GDM1 (cell line): ENCODE measurements at places on chromosomes 5 and 9.

DNA sequence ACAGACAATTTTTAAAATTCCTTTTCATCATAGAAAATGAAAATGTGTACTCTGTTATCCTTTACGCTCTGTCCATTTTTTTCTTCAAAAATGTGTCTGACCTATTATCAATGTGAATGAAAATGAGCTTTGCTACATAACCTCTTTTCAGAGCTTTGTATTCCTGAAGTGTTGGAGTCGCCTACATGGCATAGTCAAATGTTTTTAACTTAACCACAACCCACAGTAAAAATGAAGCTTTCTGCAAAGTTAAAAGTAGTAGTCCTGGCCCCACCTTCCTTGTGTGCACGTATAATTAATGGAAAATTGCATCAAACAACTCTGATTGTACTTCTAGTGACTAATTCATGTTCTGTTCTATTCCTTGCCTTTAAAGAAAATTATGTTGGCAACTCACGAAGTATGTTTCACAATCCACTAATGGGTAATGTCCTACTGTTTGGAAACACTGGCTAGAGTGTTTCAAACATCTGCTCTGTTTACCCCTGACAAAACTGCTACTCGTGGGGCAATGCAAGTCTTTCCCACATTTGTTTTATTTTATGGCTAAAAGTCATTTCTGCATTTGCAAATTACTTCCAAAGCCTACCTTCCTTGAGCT lies 18.6 kb upstream of the PSAT1 start:
- DNase-seq: no peak

- no peak for DNase-seq
These were observed 121.4 kb upstream of the CACNA1B start for GRCh38 chr9:137756045-137756744.

DNA sequence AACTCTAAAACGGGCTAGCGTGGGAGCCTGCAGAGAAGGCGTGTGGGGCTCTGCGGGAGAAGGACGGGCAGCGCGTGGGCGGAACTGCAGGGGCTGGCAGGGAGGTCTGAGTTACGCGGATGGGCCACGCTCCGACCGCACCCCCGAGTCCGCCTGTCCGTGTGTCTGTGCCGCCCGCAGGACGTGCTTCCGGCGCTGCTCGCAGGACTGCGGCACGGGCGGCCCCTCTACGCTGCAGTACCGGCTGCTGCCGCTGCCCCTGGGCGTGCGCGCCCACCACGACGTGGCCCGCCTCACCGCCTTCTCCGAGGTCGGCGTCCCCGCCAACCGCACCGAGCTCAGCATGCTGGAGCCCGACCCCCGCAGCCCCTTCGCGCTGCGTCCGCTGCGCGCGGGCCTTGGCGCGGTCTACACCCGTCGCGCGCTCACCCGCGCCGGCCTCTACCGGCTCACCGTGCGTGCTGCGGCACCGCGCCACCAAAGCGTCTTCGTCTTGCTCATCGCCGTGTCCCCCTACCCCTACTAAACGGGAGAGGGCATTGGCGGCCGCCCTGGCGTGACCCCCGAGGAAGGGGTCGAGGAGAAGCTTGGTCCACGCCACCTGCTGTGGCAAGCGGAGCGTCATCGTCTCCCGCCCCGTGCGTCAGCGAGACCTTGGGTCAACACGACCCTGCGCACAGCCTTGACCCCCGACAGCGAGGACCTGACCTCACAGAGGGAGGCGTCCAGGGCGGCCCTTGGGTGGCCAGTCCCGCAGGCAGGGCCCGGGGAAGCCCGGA lies 11.4 kb upstream of the ASS1 start:
- DNase-seq: no peak

DNA sequence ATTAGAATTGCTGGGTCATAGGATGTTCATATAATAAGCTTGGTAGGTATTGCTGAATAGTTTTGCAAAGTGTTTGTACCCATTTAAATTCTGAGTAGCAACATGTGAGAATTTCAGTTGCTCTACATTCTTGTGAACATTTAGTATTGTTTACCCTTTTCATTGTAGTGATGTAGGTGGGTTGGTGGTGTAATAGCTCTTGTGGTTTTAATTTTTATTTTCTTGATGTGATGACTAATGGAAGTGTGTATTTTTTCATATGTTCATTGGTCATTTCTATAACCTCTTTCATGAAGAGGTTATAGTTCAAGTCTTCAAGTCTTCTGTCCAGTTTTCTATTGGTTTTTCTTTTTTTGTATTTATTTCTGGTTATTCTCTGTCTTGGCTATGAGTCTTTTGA lies 34.4 kb downstream of the RASA1 start:
- no peak for DNase-seq

GRCh38 chr5:13503017-13503416 lies 441.5 kb downstream of the DNAH5 start:
- DNase-seq: no peak

DNA sequence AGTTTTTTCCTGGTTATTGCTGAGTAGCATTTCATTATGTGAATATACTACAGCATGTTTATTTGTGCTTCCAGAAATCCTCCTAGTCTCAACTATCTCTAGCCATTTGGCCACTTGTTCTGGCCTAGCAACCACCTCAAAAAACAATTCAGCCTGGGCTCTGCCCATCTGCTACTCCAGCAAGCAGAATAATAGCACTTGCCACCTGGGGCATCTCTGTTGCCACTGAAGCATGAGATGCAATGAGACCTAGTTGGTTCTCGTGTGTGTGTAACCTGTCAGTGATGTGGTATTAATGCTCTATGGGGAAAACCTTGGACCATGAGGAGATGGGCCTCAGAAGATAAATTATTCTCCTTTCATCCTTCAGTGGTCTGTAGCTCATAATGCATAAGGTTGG lies 129.5 kb downstream of the RNF180 start:
- DNase-seq: no peak

DNA sequence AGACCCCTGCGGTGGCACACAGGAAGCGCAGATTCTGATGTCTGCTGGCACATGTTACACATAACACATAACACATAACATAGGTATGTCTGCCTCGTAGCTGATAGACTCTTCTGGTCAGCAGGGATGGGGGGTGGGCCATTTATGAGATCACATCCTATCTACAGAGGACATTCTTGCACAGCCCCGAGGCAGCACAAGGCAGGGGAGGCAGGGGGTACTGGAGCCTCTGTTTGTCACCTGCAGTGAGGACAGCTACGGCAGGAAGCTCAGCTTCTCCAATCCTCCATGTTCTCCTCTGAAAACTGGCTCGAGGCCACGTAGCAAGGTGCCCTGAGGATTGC lies 16.7 kb upstream of the MED10 start:
- DNase-seq: no peak

DNA sequence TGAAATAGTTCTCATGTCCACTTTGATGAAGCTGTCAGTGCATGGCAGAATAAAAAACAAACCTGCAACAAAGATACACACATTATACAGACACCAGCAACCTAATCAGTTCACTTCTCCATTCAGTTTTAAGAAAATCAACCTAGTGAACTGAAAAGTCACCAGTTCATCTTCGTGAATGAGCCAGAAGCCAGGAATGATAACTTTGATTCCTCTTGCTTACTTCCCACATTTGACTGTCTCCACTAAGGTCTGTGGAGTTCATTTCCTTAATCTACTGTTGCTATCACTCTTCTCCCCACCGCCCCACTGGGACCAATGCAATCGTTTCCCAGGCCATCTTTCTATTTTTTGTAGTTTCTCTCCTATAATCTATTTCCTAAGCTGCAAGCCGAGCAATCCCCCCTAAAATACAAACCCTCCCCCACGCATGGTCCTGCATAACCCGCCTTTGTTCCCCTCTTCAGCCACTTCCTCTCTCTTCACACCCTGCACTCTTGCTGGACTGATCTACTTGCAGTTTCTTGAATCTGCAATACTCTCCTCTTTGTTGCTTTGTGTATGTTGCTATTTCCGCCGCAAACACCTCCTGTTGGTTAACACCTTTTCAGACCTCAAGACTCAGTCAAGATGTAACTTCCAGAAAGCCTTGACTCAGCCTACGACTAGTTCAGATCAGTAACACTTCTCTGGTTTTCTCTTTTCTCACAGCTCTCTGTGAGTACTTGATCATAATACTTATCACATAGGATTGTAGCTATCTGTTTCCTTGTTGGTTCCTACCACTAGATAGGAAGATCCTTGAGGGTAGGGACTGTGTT lies 16.6 kb downstream of the STOM start:
- DNase-seq: no peak

DNA sequence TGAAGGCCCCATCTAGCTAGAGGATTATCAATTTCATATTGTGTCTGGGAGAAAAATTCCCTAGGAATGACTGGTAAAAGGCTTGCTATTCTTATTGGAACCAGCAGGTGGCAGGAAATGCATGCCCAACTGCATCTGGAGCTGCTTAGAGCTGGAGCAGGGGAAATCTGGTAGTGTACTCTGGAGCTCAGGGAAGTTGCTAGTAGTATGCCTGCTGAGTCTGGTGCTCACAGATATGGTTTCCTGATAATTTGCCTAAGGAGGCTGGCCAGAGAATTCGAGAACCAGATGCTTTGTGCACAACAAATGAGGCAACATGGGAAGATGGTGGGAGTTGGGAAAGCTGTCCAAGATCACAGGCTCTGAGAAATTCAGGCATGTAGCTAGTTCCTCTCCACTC lies 53.7 kb downstream of the G3BP1 start:
- peak; percentile 11 for DNase-seq

DNA sequence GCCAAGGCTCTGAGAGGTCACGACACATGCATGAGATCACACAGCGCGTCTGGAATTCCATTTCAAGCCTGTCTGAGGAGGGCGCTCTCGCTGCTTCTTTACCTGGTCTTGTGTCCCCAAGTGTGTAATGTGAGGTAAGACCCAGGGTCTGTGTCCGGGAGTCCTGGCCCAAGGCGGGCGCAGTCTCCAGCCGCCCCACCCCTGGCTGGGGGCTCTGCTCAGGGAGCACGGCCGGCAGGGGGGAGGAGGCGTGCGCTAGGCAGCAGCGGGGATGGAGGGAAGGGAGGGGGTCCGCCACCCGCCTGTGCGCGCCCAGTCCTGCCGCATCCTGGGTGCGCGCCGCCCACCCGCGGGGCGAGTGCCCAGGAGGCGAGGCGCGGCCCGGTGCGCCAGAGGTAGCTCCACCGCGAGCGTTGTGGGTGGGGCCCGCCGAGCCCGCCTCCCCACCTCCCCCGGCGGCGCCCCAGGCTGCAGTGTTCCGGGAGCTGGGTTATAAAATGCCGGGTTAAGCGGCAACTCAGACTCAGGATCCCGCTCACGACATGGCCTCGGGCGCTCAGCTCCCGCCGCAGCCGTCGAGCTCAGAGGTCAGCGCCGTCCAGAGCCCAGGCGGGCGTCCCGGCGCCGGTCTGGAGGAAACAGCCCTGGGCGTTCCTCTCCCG lies at the start of gene CCNI2:
Gene CCNI2 (plus strand): TSS at position 473 of the 662 bp plus-strand sequence. CDS start 70 bp downstream, at position 543.
- no peak for DNase-seq

DNA sequence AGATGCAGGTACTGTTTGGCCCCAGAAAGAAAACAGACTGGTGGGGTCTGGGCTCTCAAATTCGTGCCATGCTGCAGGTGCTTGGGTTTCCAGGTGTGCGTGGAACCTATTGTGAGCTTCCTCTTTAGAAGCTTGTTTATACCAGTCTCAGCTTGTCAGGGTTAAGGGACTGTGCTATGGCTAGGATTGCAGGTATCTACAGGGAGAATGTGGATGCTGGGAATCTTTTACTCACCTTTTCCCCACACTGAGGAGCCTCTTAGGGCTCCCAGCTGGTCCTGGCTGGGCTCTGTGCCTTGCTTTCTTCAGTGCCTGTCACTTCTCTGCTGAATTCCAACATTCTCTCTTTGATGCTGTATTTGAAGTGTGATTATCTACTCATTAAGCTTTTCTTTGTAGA lies 111.8 kb downstream of the WDR70 start:
- no peak for DNase-seq

DNA sequence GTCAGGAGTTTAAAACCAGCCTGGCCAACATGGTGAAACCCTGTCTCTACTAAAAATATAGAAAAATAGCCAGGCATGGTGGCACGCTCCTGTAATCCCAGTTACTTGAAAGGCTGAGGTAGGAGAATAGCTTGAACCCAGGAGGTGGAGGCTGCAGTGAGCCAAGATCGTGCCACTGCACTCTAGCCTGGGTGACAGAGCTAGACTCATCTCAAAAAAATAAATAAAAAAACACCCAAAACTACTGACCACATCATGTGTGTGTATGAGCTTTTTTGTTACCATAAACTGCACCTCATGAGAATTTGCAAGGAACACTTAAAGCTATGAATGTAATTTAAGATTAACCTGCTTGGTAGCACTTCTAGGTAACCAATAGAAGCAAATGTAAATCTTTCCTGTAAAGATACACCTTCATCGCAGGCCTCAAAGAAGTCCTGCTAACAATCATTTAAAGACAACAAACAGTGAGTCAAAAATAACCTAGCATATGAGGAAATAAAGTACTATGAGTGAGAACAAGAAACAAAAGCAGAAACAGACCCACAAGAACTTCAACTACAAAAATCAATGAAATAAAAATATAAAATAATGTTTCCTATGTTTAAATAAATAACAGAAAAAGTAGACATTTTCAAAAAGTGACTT lies 13.0 kb downstream of the SLC38A9 start:
- no peak for DNase-seq

- DNase-seq: no peak
These were observed 59.5 kb upstream of the GNE start for GRCh38 chr9:36317766-36318165.

GRCh38 chr5:132294728-132295504 lies 722 bp downstream of the SLC22A4 start:
- DNase-seq: peak; percentile 76

DNA sequence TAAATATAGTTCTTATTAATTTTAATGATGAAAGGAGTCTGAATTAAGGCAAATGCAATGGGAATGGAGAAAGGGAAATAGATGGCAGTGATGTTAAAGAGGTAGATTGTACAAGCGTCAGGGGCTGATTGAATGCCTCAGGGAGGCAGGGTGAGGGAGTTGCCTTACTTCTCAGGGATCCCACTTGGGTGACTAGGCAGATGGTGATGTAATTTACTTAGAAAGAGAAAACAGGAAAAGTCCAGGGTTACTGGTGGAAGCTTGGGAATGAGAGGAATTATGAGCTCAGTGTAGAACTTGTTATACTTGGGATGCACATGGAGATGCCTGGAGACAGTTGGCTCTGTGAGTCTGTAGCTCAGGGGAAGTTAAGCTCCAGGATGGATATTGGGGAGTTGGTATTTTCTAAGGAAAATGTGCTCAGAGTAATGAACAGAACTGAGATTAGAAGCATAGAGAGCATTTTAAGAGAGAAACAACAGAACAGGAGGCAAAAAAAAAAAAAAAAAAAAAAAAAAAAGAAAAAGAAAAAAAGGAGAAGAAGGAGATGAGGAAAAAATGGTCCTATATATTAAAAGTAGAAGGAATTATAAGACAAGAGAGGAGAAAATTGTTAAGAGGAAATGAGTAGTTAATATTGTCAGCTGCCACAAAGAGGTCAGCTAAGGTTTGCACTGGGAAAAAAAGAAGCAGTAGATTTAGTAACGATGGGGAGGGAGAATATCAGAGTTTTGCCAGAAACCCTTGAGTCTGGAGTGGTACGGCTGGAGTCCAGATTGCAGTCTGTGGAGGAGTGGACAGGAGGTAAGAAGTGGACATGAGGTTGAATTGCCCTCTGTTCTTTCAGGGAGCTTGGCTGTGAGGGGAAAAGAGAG lies 88.0 kb upstream of the ELL2 start:
- DNase-seq: no peak

GRCh38 chr9:15231788-15232635 lies 75.0 kb downstream of the TTC39B start:
- peak; percentile 4 for DNase-seq

- no peak for DNase-seq
These were observed 260.8 kb downstream of the PAPPA start for GRCh38 chr9:116414374-116414773.

- DNase-seq: peak; percentile 68
These were observed 32.0 kb upstream of the TTLL11 start for GRCh38 chr9:122125158-122125508.

GRCh38 chr9:94611638-94612068 lies 18.0 kb upstream of the FBP2 start:
- no peak for DNase-seq
